ENCODE measurements at places on chromosomes 3 and 15.

GRCh38 chr3:139564294-139564861 is 24.8 kb upstream of the RBP1 start:
- no peak for DNase-seq

GRCh38 chr3:195699860-195700259 is 20.9 kb upstream of the MUC20 start:
- DNase-seq: no peak

DNA sequence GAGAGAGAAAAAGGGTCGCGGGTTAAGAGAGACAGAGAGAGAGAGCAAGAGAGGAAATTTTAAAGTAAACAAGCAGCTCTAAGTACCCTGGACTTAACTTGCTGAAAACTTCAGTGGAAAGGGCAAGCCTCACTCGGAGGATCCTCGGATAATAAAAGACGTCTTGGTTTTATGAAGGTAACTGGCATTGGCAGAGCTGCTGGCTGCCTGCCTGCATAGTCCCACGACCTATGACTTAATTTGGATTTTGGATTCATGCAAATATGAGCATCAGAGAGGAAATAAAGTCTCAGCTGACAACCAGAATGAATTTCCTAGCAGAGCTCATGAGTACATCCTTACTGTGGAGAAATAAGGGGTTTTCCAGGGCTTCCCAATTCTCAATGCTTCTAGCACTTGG is 95.1 kb upstream of the PDZRN3 start:
- DNase-seq: no peak

GRCh38 chr15:27218426-27218825 is 247.4 kb downstream of the GABRG3 start:
- no peak for DNase-seq

- no peak for DNase-seq
Measured at GRCh38 chr3:113103588-113103987, 107.8 kb upstream of the BOC start.

DNA sequence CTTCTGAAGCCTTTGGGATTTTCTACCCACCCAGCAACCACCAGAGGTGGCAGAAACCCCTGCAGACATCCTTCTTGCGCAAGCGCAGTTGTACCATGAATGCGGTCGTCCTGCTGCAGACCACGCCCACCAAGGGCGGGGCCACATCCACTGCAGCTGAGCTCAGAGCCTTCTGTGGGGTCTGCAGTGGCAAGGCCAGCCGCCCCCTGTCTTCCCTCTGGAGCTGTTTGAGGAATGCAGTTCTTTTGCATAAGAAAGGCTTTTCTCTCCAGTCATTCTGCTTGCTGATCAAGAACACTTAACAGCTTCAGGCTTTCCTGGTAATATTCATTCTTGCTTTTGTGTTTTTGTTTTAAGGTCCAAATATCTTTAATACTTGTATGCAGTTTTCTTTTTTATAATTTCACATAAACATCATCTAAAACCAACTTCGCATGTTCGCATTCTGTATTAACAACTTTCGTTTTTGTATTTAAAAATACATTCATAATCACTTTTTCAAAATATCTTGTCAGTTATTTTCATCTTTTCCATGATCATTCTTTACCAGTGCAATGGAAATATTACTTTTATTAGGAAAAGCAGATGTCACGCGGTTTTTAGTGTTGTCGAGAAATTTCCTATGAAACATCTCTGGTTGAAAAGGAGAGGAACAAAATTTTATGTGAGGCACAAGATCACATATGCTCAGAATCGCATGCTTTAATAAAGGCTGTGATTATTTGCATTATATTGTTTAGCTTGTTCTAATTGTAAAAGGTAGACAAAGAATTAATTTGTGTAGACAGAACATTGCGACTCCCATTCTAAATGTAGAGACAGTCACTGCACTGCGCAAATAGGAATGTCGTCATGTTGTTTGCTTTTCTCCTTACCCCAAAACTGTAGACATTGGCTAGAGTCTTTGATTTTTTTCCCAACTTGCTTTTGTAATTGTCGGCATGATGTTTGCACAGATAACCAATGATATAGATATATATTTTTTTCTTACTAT is 98.1 kb upstream of the SNRPN start:
- DNase-seq: peak; percentile 65

DNA sequence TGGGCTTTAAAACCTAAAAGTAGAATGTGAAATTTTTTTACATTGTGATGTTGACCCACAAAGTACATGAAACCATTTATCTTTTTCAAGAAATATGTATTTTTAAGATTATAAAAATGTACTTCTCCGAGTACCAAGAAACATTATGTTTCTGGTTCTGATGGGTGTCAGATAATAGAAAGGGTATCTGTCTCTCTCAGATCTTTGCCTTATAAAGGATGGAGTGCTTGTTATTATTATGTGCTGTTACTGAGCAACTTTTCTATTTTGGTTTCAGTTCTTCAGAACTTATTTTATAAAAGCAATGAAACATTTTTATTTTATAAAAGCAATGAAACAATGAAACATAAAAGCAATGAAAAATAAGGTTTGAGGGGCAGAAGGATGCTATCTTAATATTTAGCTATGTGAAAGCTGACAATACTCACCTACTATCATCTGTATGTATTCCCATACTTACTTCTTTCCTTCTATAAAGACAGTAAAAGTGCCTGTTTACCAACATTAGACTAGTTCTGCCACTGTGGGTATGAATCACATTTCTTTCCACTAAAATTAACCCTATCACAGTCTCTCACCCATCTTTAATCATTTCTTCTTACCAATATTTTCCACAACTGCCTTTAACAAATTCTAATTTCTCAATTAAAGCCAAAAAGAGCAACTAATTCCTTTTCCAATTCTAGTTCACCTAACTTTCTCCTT is 540.7 kb upstream of the KCNMB2 start:
- DNase-seq: no peak

DNA sequence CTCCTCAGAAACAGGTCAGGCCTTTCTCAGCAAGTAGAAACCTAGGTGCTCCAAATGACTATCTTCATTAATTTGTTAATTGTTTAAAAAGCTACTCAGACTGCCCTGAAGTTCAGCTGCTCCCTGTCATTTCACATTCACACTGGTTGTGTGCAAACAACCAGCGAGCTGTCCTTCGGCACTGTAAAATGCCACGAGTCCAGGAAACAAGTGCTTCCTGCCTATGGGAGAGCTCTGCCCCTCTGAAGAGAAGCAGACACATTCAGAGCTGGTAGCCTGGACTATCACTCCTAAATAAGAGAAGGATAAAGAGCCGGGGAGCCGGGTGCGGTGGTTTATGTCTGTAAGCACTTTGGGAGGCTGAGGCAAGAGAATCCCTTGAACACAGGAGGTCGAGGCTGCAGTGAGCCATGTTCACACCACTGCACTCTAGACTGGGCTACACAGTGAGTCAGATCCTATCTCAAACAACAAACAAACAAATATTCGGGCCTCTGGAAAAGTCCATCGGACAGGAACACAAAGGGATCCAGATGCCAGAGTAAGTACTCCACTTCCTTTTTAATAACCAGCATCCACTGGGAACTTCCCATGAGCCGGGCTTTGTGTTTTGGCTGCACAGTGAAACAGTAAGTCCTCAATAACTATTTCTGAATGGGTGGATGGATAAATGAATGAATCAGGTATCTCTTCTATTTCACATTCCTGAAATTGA is 114.4 kb upstream of the WNT5A start:
- DNase-seq: no peak

DNA sequence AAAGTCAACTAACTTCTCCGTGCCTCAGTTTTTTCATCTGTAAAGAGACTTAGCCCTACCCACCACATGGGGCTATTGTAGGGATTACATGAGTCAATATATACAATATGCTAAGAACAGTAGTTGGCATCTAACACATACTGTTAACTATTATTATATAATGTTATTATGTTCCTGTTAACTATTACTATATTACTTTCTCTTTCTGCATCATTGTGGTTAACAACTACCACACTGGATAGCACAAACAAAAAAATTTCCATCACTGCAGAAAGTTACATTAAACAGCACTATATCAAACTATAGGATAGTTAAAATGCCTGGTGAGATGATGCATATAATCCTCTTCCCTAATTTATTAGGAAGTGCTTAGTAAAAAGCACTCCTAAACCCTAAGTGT is 23.7 kb downstream of the STAG1 start:
- no peak for DNase-seq

DNA sequence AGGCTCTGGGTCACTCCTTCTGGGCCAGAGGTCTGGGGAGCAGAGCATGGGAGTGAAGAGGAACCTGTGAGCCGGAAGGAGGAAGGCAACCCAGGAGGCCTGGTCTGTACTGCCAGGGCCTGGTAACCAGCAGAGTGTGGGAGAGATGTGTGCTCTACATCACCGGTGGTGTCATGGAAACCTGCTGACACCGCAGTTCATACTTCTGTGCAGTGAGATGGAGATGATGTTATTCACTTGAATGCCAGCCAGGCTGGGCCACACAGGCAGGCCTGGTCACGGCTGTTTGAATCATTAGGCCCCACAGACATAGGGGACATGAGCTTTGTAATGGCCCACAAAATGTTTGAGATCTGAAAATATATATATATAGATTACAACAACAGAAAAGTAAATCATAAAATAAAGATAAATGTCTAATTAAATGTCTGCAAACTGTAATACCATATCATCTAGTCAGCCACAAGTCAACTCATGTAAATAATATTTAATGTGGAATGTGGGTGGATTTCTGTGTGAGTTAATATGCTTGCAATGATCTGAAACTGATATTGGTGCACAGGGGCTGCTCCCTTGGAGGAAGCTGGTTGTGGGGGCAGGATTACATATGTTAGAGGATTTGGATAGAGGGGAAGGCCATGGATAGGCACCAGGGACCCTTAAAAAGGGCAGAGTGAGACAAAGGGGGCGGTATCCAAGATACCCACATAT is 108.5 kb upstream of the PFN2 start:
- DNase-seq: no peak
